Activated CD4-positive, alpha-beta T cell treated with anti-CD3 and anti-CD28 coated beads, Interleukin-2, Interleukin-4, amounts not matched to agents 100 ng/mL and 50 ng/mL, durations not matched to agents 16 hours and 8 hours (primary cell): ENCODE measurements at places on chromosomes 2 and 18.

DNA sequence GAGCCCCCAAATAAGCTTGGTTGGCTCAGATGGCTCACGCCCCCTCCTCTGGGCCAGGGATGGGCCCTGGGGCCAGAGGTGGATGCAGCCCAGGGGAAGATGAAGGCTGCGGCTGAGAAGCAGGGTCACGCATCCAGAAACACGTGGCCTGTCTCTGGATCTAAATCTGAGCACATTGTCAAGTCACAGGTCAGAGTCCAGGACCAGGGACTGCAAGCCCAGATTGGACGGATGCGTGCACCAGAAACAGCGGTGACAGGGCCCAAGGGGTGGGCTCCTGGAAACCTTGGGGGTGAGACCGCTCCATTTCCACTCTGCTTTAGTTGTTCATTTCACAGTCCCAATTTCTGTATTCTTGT, 226.2 kb downstream of the ACKR3 start:
- no peak for DNase-seq

DNA sequence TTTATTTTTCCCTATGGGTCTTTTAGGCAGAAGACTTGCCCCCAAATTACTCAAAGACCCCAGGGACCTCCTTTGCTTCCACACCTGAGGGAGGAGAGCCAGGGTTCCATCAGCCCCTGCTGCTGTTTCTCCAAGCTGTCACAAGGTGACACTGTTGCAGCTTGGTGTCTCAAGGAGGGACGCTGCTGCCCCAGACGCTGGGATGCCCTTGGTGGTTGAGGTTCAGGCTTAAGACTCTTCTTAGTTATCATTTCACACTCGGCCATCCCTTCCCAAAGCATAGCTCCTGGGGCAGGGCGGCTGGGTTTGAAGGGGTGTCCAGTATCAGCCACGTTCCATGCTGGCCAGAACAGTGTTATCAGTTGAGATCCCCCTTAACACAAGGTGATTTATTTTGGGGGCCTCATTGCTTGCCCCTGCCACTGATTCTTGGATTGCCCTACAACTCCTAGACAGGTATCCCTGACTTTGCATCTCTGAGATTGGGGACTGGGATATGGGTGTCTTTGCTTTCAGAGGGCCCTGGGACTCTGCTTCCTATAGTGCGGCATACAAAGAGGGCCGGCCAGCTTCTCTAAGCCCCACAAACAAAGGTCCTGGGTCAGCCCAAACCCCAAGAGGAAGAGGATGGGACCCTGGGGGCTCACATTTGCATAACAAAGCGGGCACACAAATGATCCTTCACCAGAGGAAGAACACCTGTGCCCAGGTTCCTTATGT, 22.7 kb downstream of the GPR55 start:
- DNase-seq, result peak; percentile 82

GRCh38 chr2:232772531-232772930, 3.8 kb downstream of the KCNJ13 start:
- peak; percentile 64 for DNase-seq

DNA sequence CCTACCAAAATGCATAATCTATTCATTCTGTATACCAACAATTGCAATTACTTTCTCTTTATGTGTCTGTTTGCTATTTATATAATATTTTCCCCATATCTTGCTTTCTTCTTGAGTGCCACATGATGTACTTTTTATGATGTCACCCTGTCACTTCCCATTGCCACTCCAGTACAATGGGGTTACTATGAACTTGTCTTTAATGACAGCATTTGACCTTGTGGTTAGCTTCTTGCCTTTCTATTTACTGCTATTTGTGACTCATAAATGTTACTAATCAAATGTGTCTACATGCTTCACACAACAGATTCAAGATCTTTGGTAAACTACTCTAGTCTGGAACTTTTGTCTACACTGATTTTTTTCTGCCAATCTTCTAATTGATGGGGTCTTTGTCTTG, 486.3 kb downstream of the NR4A2 start:
- no peak for DNase-seq

DNA sequence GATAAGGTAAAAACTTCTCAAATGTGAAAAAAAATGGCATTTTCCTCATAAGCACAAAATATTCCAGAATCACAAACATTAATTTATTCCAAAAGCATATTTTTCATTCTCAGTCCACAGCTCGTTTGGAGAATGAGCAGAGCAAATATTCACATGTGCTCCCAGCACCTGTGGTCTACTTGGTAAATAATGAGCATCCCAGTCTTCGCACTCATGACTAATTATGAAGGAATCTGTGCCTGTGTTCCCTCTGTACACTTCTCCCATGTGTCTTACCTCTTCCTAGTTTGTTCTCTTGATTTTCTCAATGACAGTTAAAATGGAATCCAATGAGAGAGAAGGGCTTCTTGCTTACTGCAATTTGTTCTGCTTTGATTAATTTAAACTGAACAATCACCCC, 671.0 kb upstream of the SOX11 start:
- DNase-seq, result no peak

DNA sequence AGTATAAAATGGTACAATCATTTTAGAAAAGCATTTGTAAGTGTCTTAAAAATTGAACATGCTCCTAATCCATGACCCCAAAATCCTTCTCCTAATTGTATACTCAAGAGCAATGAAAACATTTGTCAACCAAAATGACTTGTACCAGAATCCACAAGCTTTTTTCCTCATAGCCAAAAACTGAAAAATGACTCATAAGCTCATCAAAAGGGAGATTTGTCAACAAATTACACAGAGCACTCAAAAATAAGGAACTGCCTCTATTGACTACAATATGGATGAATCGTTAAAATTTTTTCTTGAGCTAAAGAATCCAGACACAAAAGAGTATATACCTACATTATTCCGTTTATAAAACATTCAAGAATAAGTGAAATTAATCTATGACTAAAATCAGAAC, 544.8 kb downstream of the ARHGAP15 start:
- no peak for DNase-seq

- DNase-seq, result no peak
Observed at GRCh38 chr18:22556222-22557167, 138.8 kb upstream of the CTAGE1 start.

DNA sequence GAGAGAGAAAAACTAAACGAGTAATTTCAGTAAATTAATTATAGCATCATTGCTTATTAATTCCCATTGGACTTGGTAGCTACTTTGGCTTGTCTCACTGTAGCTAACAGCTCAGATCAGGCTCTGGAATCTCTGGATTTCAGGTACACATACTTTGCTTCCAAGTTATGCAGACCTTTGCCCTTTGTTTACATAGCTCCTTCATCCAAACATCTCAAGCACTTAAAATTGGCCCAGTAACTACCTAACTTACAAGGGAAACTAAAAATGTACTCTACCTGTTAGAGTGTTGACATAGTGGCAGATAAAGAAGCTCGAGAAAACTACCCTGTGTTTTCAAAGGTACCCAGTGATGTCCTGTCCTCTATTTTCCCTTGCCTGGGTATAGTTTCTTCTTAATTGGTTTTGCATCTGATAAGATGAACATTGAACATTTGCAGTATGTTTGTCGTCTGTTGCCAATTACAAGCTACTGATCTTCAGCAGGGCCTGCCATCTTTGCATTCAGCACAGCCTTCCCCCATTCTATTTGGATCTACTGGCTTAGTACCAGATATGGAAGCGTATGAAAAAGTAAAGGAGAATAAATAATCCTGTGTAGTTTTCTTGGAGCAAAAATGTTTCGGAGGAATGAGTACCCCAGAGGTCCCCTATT, 601.5 kb upstream of the FANCL start:
- DNase-seq, result no peak

- no peak for DNase-seq
Observed at GRCh38 chr2:215884451-215885087, 128.8 kb downstream of the MREG start.

DNA sequence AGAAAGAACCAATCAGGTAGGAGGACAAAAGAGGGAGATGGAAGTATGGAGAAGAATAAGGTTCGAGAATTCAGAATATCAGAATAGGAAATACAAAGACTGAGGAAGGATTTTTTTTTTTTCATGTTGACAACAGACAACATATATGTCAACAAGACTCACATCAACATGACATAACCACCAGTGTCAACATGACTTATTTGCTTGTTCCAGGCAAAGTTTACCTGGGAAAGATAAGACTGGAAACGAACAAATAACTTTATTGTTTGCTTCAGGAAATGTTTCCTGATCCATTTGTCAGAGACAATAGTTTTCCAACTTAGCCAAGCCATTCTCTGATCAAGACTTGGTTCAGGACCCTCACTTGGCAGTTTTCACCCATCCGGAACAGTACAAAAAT, 321.9 kb upstream of the NETO1 start:
- no peak for DNase-seq

- DNase-seq, result peak; percentile 52
Observed at GRCh38 chr2:121634354-121635307, 14.6 kb downstream of the CLASP1 start.

GRCh38 chr2:241777686-241778627, 1.3 kb downstream of the GAL3ST2 start:
- DNase-seq, result no peak

GRCh38 chr18:3213300-3214059, 6.3 kb downstream of the MYOM1 start:
- peak; percentile 22 for DNase-seq

DNA sequence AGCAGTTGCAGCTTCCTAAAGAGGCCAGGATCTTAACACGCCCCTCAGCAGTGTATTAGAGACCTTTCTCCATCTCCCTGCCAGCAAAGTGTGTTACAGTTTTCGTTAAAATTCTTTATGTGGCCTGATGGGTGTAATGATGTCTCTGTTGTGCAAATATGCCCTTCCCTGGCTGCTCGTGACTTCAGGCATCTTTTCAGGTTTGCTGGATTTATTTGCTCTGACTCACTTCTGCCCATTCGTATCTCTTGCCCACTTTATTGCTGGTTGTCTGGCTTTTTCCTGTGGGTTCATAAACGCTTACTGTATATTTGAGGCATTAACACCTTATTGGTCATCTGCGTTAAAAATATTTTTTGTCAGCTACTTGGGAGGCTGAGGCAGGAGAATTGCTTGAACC, 134.5 kb downstream of the ASB1 start:
- DNase-seq, result no peak

GRCh38 chr18:68478246-68478645, 236.7 kb downstream of the TMX3 start:
- DNase-seq, result no peak

GRCh38 chr2:43791035-43791765, 17.4 kb downstream of the DYNC2LI1 start:
- no peak for DNase-seq

DNA sequence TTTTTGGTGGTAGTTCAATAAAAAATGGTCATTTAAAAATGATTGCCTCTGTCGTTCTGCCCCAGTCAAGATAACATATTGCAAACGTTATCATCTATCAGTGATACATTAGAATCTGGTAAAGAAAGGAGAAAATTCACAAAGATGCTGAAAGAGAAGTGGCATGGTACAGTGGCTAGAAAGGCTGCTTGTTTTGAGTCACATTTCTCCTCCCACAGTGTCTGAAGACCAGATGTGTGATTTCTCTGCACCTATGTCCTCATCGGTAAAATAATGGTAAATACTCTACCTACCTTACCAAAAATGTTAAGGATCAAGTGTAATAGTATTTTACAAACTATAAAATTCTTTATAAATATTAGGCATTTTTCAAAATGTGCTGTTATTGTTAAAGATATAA, 76.1 kb upstream of the NOSTRIN start:
- DNase-seq, result no peak

DNA sequence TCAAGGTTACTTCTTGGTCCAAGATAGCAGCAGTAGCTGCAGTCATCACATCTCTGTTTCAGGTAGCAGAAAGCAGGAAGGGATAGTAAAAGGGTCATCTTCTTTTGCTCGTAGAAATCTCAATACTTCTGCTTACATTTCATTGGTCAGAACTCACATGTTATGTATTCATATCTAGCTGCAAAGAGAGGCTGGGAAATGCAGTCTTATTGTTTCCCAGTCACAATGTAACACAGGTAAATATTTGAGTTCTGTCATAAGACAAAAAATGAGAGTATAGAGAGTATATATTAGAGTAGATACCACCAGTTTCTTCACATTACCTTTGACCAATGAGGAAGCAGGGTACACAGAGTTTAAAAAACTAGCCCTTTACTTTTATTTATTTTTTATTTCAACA, 132.4 kb upstream of the ITGA6 start:
- DNase-seq, result no peak

DNA sequence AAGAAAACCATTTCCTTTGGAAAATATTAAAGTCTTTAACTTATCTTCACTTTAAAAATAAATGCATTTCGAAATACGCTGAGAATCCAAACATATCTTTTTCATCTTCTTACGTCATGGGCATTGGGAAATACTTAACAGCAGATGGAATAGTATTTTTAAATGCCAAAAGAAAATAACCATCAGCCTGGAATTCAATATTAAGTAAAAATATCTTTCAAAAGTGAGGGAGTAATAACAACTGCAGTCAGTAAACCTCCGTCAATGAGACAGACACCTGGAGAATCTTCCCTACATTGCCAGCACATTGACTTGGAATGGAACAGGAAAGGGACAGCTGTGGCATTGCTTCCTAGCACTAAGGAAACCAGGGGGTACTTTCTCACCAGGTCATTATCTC, 290.4 kb upstream of the TNP1 start:
- DNase-seq, result no peak

GRCh38 chr18:37219257-37219656, 346.3 kb downstream of the CELF4 start:
- no peak for DNase-seq

DNA sequence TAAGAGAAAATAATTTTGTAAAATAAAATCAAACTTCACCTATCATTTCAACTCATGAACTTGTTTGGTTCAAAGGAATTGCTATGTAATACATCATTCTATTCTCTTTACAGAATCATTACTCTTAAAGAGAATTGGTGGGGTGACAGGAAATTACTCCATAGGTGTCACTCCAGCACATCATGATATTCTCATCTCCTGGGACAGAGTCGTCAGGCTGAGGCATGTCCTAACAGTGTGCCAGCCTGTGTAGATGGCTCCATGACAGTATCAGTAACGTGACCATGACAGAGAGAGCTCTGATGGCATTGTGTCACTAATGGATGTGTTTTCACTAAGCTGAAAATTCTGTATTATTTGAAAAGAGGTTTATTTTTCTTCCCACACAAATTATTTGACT, 13.9 kb downstream of the SPATS2L start:
- DNase-seq, result no peak

- DNase-seq, result no peak
Observed at GRCh38 chr2:17162713-17163112, 355.5 kb downstream of the RAD51AP2 start.

DNA sequence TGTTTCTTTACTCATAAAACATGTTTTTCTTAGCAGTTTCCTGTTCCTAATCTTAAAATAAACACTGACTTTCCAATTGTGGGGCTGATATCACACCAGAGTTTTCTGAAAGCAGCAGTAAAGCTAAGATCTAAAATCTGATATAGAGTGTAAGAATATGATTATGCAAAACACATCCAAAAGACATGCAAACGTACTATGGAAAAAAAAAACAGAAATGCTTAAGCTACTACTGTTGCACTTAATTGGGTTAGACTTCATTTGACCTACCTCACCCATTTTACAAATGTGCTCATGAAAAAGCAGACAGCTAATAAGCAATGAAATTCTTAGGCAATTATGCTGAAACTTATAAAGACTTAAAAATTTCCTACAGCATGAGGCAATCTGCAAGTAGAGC, 10.5 kb downstream of the CYTIP start:
- DNase-seq, result no peak

- DNase-seq, result no peak
Observed at GRCh38 chr2:61763605-61764034, 90.2 kb downstream of the FAM161A start.
